ENCODE measurements at places on chromosomes 16 and 17.

DNA sequence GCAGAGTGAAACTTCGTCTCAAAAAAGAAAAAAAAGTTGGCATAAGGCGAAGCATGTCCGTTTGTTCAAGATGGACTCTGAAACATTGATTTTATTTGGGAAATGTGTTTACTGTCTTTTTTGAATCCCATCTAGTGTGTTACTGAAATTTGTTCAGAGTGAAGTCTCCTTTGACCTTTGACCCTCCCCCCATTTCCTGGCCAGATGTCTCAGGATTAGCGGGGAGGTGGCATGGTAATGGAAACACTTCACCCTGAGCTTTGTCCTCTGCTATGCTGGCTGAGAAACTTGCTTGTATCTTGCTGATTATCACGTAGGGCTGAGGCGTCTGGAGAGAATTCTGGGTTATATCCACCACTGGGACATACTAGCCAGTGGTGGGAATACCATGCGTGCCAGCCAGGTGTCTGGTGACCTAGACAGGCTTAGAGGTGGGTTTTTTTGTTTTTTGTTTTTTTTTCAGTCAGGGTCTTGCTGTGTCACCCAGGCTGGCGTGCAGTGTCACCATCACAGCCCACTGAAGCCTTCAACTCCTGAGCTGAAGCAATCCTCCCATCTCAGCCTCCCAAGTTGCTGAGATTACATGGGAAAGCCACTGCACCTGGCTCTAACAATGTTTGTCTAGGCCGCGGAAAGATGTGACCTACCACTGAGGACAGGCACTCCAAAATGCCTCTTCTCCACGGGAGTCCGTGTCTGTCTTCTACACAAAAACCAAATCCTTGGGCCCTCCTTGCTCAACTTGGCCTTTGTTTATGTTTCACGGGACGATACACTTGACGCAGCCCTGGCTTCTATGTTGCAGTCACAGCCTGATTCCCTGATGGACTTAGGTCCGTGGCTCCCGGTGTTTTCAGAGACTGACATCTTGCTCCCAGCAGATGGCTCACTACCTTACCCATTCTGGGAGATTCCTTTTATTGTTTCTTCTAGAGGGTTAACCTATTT lies 6.6 kb upstream of the GALK1 start:
- DNase-seq = no peak

- DNase-seq = peak; percentile 2
These were observed 48.0 kb upstream of the CDYL2 start for GRCh38 chr16:80852261-80852872.

DNA sequence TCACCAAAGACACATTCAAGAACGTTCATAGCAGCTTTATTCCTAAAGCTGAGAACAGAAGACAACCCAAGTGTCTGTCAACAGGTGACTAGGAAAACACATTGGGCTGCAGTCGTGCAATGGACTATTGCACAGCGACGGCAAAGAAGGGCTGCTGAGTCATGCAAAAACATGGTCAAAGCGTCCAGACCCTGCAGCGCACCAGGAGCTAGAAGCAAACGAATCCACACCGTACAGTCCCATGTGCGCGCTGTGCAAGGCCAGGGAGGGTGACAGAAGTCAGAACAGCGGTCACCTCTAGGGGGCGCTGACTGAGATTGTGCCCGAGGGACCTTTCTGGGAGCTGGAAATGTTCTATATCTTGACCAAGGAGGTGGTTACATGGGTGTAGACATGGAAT lies 266.4 kb downstream of the MAF start:
- DNase-seq = no peak

- no peak for DNase-seq
These were observed 540.9 kb upstream of the C16orf82 start for GRCh38 chr16:26525856-26526255.

- no peak for DNase-seq
These were observed 7.0 kb downstream of the ZNF768 start for GRCh38 chr16:30519120-30520049.

DNA sequence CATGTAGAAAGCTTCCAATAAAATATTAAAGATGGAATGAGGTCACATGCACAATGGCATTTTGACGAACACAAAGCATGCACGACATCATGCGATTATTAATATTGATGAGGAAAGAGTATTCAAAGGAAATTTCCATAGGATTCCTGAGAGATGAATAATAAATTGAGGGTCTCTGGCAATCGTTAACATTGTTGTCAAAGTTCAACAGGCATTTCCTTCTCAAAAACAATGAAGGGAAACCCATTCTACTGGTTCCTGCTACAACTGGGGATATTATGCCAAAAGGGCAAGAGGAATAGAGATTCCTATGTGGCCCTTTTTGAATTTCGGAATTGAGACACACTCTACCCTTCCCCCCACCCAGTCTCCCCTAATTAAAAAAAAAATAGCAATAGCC lies 128.3 kb upstream of the NUDT7 start:
- DNase-seq = no peak

DNA sequence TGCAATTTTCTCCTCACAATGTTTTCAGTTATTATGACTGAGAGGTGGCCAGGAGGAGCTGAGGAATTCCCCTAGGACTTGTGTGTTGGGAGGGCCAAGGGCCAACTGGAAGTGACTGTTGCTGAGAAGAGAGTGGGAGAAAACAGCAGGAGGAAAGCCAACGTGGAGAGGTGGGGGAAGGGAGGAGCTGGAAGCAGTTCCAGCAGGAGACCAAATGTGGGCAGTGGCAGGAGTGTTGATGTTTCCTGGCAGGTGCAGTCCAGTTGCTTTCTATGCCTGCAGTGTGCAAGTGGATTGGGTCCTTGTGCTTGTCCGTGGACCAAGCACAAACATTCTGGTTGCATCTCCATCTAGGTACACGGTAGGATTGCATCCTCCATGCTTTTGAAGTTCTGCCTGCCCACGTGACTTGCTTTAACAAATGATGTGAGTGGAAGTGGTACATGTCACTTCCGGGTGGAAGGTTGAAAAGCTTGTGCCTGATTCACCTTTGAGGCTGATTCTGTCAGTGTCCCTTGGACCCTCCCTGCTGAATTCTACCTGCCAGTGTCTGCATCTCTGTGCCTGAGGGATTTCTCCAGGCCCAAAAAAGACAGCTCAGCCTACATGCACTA lies 54.7 kb upstream of the CRHR1 start:
- no peak for DNase-seq

DNA sequence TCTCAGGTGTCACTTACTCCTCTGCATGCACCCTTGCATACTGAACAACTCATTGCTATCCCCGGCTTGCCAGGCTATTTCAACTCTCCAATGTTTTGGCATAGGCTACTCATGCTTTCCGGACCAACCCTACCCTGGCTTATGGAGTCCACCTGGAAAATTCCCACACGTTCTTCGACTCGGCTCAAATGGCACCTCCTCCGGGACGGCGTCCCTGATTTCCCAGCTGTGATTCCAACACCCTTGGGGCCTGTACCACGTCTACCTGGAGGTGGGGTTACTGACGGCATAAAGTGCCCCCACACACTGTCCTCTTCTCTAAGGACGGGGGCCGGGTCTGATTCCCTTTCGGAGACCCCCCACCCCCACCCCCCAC lies 498 bp downstream of the SMYD4 start:
- no peak for DNase-seq
